ENCODE measurements at places on chromosomes 2 and 18. TPM values are rescaled to one million over a fixed set of nuclear protein-coding genes. Genes with fewer than 3 reads are reported as not detected.

The CFAP210 gene
- polyA plus RNA-seq: 2.1 TPM

DNA sequence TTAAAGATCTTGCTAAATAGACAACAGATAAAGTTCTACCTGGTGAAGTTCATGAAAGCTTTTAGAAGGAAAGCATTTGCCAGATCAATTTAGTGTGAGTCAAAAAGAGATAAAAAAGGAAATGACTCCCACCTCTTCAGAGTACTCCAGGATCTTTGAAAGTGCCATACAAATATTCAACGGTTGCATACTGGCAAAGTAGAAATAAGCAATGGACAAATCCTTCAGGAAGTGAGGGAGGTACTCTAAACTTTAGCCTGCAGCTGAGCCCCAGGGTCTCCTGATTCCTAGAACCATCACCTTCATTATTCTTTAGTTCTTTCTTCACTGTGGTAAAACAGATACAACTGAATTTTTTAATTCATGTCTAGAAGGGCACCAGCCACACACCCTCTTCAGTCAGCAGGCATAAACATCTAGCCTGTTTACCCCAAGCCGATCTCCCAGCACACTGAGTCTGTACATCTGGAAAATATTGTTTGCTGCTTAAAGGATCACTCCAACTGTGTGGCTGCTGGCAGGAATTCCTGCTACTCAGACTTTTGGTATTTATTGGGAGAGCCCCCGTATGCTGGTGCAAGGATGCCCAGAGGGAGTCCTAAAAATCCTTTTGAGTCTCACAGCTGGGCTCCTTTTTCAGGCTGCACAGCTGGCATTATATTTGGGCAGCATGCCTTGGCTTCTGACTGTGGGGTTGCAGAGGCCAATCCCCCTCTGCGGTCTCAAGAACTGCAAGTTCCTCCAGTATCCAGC, 72.3 kb upstream of the SESTD1 start:
- DNase-seq: no peak

DNA sequence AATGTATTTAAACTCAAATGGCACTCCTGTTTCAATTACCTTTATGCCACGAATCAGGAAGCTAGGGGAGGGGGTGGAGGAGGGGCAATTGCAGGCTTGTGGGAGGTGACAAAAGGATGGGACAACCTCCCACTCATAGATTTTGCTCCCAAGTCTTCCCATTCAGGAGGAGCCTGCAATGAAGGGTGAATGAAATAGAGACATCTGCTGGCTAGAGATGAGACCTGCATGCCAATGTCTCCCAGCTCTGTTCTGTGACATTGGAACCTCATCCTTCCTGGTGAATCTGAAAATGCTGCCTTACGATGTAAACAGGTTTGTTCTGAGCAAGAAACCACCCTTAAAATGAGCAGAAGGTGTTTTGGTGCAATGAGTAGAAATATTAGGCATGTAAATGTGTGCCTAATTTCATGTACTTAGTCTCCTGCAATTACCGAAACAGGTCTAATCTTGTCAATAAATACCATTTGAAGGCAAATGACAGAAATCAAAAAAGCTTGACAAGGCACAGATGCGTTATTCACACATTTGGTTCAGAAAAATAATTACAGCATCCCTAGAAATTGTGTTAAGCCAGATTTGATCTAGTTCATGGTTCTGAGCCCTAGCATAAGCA, 2.7 kb upstream of the PID1 start:
- DNase-seq: peak; percentile 65

DNA sequence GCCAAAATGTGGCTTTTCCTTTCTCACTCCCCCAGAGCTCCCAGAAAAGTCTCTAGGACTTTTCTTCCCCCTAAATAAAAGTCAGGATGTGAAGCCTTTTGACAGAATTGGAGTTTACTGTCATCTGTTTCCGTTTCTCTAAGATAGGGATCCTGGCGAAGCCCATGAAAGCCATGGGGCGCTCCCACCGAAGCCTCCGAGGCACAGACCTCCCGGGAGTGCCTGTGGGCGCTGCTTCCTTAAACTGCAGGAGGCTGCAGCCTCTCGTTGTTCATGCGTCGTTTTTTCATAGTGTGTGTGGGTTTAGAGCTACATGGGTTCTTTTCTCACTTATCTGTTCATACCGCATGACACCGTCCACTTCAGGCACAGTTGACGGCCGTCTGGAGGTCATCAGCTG, 56.8 kb downstream of the ASAP2 start:
- no peak for DNase-seq

DNA sequence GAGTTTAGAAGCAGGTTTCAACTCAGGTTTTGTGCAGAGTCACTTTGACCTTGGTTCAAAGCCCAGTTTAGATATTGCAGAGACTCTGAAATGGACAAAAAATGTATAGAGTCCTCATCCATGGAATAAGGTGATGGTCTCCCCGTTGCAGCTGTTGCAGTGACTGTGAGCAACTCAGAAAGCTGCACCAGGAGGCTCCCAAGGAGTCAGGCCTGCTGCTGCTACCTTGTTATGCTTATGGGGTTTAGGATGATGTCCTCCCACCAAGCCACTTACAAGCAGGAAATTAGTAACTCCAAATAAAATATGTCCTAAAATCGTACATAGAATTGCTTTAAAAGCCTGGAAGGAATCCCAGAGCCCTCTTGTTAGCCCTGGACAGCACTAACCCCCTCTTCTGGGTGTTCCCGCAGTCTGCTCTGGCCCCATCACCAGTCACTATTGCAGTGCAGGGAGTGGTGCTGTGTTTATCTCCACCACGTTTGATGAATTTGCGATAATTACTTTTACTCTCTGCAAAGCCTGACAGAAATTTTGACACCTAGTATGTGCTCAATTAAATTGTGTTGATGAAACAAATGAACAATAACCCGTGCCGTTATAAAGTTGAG, 189.0 kb downstream of the CNTNAP5 start:
- DNase-seq: no peak

Data from left renal cortex interstitium (tissue), 4 donors.